ENCODE measurements at places on chromosomes 3 and 15.

DNA sequence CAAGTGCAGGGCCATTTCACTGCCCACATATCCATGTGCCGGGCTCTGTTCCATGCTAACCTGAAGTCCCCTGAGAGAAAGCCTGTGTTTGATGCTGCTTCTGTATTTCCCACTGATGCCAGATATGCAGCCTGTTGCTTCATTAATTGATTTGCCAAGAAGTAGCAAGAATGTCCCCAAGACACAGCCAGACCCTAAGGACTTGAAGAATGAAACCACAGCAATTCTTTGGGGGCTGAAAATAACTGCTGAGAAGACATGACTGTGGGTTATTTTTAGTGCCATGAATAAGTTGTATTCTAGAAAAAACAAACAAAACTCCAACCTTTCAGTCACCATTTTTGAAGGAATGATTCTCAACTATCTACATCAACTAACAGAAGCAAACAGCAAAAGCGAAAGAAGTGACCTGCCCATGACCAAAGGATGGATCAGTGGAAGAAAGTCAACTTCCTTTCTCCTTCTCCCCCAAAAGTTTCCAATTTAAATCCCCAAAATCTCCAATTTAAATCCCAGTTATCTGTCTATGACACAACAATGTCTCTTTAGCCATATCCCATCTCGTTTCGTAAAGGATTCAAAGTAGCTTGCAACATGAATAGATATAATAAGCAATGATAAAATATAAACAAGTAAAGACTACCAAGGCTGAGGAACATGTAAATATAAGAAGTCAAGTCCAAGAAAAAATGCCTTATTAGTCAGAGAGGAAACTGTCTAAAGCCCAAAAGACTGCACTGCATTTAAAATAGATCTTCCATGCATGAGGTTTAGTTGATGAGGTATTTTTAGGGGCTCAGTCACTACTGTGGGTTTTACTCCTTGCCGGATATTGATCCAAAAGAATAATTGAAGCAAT is 226.8 kb downstream of the DTWD1 start:
- DNase-seq = no peak

DNA sequence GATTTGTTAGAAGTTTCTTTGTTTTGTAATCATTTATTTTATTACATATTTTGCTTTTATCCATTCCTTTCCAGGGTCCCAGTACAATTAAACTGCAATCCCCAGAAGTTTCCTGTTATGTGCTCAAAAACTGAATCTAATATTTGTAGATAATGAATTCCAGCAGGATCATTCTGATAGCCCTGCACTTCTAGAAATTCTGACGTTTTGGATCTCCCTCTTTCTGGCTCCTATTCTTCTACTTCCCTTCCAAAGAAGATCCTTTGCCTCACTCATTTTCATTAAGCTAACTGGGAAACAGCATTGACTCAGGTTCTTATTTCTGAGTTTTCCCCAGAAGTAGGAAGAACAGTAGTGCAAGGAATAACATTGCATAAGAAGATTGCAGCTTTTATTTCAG is 9.9 kb downstream of the P3H2 start:
- DNase-seq = no peak

- no peak for DNase-seq
These were observed 209.9 kb upstream of the ROPN1 start for GRCh38 chr3:124201786-124202185.

DNA sequence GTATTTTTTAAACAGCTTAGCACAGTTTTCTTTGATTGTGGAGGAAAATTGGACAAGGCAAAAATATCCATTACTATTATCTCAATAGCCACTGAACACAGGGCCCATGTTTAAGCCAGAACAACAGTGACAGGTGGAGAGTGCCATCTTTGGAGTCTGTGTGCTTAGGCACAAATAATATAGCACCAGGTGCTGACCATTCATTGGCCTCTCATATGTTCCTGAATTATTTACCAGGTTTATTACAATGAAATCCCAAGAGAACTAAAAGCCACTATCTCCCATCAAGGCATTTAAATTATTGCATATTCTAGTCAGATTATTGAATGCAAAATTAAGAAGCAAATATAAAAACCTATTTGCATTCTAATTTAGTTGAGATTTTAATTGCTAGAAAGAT is 39.6 kb downstream of the GPR156 start:
- DNase-seq = no peak

DNA sequence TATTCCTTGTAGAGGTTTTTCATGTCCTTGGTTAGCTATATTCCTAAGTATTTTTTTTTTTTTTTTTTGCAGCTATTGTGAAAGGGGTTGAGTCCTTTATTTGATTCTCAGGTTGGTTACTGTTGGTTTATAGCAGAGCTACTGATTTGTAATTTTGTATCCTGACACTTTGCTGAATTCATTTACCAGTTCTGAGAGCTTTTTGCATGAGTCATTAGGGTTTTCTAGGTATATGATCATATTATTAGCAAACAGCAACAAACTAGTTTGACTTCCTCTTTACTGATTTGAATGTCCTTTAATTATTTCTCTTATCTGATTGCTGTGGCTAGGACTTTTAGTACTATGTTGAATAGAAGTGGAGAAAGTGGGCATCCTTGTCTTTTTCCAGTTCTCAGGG is 737.4 kb downstream of the ZNF385D start:
- no peak for DNase-seq

GRCh38 chr3:50661321-50661837 is 13.3 kb upstream of the DOCK3 start:
- no peak for DNase-seq

DNA sequence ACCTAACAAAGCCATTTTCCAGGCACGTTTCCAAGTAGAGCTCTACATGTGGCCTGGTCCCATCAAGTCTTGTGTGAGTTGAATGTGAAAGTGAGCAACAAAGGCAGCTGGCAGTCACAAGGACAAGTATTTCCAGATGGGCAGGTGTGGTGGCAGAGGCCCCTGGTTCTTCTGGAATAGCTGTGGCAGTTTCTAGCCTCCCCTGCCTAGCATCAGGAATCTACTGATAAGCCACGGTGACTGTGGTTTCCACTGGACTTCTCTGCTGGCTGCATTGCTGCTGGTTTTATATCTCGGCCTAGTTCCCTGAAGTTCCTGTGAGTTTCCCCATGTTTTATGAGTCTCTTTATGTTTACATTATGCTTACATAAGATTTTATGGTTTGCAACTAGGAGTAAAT is 117.7 kb downstream of the GOLIM4 start:
- no peak for DNase-seq

GRCh38 chr3:123535580-123535979 is 49.3 kb downstream of the HACD2 start:
- DNase-seq = no peak

GRCh38 chr3:129432036-129432435 is 3.6 kb upstream of the EFCAB12 start:
- DNase-seq = no peak

DNA sequence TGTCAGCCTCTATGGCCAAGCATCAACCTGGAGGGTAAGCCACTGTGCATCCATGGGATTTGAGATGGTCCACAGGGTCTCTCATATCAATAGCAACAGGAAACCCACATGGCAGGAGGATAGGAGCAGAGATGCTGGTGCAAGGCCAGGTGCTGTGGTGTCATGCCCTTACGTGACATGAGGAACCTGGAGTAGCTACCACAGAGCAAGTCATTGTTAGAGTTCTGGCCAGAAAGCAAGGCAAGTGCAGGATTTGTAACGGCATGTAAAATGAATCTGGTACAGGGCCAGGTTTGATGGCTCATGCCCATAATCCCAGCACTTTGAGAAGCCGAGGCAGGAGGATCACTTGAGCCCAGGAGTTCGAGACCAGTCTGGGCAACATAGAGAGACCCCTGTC is 14.8 kb upstream of the ZNF774 start:
- DNase-seq = no peak

GRCh38 chr15:82798531-82799166 is 7.2 kb downstream of the FSD2 start:
- DNase-seq = no peak

DNA sequence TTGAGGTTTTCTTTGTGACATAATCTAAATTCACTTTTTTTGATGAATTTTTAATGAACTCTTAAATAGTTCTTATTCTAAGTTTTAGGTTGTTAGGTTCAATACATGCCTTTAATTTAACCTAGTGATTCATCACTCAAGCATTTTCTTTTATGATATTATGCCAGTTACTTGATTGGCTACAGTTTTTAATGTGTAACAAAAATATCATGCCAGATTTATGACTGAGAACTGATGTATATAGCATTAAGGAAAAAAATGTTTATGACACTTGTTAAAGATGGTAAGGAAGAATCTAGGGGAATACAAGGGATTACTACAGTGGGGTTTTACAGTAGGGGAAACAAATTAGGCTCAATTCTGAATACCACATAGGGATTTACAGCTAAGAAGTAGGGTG is 103.1 kb downstream of the VGLL3 start:
- no peak for DNase-seq

DNA sequence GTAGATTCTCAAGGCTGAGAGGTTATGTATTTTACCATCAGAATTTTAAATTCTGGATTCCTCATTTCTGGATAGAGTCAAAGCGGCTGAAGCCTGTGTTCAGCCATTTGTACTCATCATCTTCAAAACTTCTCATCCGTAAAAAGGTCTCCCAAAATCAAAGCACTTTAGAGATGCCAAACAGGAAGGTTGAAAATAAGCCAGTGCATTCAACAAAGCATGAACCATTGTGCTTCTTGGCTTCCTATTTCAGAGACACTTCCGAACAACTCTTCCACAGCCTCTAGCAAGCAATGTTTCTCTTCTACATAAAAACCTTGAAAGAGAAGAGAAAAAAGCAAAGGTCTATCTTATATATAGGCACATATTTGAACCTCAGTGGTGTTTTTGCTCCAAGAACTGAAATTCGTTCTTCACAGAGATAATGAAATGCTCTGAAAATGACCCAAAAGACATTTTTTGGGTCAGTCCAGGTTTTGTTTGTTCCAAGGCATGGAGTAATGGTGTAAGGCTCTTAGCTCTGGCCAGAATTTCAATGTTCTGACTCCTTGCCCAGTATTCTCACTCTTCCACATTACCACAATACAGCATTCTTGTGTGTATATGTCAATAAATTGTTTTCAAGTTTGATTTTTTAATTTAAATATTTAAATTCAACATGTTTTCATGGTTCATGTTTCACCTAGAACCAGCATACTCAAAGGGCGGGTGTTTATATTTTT is 163.1 kb downstream of the STAC start:
- no peak for DNase-seq

DNA sequence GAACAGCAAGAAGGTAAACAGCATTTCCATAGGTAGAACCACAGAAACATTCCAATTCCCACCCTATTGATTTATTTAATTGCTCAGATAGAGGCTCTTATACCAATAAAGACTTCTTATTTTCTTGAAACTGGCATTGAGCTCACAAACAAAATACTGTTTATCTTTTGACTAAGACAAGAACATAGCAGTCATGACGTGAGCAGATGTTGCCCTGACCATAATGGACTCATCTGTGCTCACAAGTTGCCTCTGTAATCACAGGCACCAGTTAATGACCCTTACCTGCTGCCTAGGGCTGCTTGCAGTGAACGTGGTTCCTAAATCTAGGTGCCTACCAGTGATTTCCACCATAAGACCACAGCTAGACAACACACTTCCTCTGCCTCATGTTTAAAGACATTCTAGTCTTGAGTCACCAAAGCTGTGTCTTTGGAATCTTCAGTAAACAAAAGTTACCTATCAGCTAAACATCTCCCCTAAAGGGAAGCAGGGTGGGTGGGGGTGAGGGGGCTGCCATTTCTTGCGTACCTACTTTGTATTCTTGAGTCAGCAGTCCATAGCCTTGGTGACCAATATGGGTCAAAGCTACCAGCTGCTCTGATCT is 2.1 kb downstream of the FYCO1 start:
- DNase-seq = peak; percentile 37

DNA sequence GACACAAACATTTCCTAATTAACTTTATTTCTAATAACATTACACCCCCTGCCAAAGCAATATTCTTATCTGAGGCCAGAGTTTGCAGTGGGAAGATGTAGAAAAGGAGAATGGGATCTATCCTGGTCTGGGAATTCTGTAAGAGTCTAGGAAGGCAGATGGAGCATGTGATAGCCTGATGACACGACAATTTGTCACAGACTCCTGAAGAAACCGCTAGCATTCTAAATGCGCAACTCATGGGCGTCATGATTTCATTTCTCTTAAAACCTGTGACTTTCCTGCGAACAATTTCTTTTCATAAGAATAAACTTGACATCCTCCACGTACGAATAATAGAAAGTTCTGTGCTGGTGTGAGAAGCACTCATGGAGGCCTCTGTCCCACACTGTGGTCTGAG is 72.9 kb upstream of the ATP10A start:
- no peak for DNase-seq

DNA sequence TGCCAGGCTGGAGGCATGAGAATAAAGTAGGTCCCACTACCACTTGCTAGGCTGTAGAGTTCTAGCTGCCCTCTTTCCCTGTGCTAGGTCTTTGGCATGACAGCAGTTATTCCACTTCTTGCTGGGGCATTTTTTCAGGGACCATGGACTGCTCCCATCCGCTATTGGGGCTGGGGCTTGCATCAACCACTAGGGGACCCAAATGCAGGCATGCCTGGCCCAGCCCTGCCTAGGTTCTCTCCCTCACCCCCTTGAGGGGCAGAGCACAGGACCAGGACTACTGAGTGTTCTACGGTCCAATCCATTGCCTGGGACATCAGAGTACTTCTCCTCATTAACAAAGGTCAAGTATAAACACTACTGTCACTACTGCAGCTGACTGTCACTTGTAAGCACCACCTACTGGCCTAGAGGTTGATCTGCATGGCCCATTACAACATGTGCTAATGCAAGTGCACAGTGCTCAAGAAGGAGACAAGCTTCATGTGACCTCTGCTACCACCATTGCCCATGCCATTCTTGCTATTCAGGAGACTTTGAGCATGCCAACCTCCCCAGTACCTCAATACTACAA is 270.5 kb downstream of the MBNL1 start:
- DNase-seq = no peak

DNA sequence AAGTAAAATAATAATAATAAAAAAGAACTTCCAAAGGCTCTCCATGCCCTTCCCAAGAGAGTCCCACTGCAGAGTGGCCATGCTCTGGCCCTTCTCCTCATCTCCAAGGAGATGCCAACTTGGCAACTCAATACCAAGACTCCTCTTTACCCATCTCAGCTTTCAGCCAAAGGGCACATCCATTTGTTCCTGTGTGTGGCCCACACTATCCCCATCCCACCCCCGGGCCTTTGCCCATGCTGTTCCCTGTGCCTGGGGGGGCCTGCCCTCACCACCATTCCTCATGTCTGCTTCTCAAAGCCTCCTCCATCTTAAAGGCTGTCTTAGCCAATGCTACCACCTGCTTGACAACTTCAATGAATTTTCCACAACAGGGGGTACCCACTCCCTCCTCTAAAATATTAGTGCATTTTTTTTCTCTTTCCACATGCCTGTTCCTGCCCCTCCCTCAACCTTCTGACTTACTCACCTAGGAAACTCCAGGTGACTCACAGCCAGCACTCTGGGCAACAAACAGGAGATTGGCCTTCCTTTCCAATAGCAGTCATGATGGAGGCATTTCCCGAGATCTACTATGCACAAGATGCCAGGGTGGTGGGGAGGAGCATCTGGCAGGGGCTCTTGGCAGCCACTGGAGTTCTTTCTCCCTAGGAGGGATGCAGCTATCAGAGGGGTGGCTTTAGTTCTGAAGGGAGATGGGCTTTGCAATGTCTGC is 109.4 kb upstream of the SMAD3 start:
- DNase-seq = no peak

Data from CD4-positive, alpha-beta T cell treated with Interleukin-1 beta for 1 hour (primary cell).